Activated CD4-positive, alpha-beta T cell treated with anti-CD3 and anti-CD28 coated beads for 24 hours (primary cell): ENCODE measurements at places on chromosomes 7 and 10.

- DNase-seq = no peak
Measured at GRCh38 chr7:106729720-106730385, 68.9 kb upstream of the CCDC71L start.

GRCh38 chr10:122878799-122879338 lies 512 bp downstream of the FAM24B start:
- DNase-seq = peak; percentile 0

DNA sequence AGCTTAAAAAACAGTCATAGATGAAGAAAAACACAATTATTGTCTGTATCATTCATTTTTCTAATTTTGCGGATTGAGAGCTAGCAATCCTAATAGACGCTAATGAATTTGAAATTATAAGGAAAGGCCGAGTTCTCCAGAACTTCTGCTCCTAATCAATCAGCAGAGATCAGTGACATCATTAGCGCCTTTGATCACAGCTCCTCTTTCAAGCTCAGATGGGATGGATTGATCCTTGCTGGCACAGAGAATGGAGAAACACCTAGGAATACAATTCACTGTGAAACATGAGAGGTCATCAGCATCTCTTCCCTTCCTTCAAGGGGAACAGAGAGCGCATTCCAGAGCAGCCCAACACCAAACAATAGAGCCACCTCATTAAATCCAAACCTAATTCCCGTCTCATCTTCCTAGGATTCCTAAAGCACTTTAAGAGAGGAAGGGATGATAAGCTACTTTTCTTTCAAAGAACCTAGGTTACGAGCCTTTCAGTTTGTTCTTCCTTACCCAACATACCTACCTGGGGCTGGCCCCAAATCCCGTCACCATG lies 24.4 kb downstream of the GLI3 start:
- DNase-seq = no peak

DNA sequence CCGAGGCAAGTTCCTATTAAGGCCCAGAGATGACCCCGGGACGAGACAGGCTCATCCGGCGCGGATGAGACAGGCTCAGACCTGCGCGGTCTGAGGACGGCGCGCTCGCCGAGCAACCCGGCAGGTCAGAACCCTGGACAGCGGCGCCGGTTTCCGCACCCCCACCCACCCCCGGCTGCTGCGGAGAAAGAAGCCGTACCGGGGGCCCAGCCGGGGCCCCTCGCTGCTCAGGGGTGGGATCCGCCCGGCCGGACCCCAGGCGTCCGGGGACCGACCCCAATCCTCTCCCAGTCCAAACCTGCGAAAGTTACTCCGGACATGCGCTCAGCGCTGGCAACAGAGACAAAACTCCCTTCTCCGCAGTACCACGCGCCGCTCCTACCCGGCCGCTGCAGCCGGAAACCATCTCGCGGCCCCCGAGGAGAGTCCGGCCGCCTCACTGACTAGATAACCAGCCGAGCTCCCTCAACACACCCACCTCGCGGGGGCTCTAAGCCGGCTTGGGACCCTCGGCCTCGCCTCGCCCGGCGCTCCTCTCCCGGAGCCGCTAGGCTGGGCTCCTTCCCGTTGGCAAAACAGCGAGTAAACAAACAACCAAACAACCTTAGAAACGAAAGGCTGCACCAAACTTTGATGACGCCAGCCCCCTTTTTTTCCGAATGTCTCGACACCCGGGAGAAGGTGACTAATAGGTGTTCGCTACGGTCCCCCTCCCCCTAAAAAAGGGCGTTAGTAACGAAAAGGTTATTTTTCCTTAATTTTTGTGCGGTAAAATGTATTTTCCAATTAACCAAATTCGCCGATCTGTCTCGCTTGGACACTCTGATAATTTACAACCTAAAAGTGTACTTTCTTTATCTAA lies 2.3 kb upstream of the DRGX start:
- peak; percentile 24 for DNase-seq

- DNase-seq = no peak
Measured at GRCh38 chr7:132400561-132401142, 175.6 kb downstream of the PLXNA4 start.

GRCh38 chr7:126228356-126229061 lies 1024.2 kb downstream of the GRM8 start:
- DNase-seq = no peak

DNA sequence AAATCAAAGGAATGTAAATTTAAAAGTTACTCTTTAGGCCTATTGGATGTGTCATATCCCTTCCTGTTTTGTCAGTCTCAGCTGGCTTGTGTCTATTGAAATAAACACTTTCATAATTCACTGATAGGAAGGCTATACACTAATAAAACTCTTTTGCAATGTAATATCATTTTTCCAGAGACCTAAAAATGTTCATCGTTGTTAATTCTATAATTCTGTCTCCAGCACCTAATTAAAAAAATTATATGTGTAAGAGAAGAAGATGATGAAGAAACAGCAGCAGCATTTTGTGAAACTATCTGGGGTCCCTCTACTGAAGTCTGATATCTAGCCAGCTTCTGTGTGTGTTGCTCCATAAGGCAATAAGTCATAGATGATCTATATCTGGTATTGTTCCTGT lies 602.7 kb downstream of the ETV1 start:
- DNase-seq = no peak

- DNase-seq = no peak
Measured at GRCh38 chr7:157292770-157293412, 43.9 kb upstream of the DNAJB6 start.

GRCh38 chr10:52741851-52742250 lies 30.7 kb downstream of the MBL2 start:
- no peak for DNase-seq

DNA sequence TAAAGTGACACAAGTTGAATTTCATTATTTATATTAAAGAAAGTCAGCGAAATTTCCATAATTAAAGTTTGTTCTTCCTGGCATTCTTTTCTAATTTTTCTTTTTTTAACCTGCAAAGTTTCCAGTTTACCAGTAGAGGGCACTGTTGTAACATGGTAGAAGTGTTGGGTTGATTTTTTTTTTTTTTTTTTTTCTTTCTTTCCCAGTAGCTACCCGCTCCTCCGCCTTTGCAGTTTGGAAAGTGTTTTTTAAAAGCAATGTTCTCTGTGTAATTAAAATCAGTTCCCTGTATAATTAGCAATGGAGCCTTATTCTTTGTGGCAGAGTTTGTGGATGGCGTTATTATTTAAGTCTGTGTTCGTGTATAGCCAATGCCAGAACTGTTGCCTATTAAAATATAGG lies 53.7 kb downstream of the TAF3 start:
- DNase-seq = no peak
